ENCODE measurements at places on chromosomes 11 and 22.

DNA sequence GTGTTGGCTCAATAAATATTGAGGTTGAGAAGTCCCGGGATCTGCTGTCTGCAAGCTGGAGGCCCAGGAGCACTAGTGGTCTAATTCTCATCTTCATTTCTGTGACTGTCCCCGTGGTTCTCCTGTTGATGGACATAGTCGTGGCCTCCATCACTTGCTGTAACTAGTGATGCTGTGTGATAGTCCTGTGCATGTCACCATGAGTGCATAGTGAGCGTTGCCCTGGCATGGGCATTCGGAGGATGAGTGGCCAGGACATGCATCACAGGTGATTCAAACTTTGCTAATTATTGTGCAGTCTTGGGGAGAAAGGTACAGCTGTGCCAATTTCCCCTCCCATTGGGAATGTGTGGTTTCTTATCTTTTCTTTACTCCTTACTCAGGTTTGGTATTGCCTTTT is 902.2 kb downstream of the BRD1 start:
- no peak for DNase-seq

- no peak for DNase-seq
Measured at GRCh38 chr11:132445859-132446291, 1075.5 kb downstream of the NTM start.

DNA sequence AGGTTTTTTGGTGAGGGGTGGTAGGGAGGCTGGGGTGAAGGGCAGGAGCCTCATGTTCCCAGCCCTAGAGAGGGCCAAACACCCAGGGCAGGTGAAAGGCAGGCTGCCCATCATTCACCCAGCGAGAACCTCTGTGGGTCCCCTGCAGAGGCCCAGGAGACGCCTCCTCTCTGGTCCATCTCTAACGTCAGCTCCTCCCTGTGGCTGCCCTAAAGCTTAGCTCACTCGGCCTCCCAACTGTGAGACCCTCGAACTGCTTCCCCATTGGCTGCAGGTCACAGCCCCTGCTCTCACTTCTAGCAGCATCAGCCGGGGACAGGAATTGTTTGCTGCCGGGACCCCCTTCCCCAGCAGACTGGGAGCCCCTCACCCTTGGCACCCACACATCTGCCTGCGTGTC is 615 bp upstream of the NFAM1 start:
- DNase-seq, result no peak

- no peak for DNase-seq
Measured at GRCh38 chr22:48785792-48786678, 1041.6 kb downstream of the BRD1 start.

GRCh38 chr11:113262594-113262993 is 51.8 kb upstream of the TTC12 start:
- no peak for DNase-seq

DNA sequence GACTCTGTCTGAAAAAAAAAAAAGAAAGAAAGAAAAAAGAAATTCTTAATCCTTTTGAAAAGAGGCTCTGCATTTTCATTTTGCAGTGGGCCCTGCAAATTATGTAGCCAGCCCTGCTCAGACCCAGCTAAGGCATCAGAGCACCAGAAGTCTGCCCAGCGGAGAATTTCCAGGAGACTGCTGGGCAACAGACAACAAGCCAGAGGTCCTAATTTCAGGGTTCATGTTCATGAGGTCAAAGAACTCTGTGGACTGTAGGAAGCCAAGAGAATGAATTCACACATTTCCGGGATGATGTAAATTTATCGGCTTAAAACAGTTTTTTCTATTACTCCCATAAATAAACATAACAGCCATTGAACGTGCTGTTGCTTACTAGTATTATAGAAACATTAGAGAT is 14.8 kb upstream of the RTCB start:
- no peak for DNase-seq

GRCh38 chr22:43845981-43846380 is 16.3 kb downstream of the SULT4A1 start:
- DNase-seq, result no peak

DNA sequence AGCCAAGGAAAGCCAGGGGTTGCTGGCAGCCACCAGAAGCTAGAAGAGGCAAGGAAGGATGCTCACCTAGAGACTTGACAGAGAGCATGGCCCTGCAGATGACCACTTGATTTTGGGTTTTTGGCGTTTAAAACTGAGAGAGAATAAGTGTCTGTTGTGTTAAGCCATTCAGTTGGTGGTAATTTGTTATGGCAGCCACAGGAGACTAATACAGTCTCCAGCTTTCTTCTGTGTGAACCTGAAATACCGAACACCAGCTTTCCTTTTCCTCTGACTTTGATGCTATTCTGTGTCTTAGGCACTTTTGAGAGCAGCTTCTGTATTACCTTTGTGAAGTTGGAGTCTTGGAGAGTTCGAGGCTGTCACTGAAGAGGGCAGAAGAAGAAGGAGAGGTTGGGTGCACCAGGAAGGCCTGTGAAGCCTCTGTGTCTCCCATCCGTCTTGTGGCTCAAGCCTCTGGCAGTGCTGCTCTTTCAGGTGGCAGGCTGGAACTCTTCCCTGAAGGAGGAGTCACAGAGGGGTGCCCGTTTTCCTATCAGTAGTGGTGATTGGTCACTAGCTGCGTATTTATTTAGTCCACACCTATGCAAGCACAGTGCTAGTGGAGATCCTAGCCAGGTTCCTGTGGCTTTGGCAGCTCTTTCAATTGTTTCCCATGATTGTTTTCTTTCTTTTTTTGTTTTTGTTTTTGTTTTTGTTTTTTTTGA is 2.5 kb downstream of the TBC1D22A start:
- no peak for DNase-seq

GRCh38 chr22:48316257-48317250 is 1511.1 kb downstream of the BRD1 start:
- no peak for DNase-seq

GRCh38 chr11:123065621-123066020 is 3.7 kb upstream of the HSPA8 start:
- no peak for DNase-seq

- no peak for DNase-seq
Measured at GRCh38 chr11:102783720-102784119, 3.3 kb upstream of the MMP10 start.

- no peak for DNase-seq
Measured at GRCh38 chr11:132579136-132579535, 953.2 kb downstream of the OPCML start.

GRCh38 chr11:133049244-133050019 is 482.9 kb downstream of the OPCML start:
- no peak for DNase-seq

DNA sequence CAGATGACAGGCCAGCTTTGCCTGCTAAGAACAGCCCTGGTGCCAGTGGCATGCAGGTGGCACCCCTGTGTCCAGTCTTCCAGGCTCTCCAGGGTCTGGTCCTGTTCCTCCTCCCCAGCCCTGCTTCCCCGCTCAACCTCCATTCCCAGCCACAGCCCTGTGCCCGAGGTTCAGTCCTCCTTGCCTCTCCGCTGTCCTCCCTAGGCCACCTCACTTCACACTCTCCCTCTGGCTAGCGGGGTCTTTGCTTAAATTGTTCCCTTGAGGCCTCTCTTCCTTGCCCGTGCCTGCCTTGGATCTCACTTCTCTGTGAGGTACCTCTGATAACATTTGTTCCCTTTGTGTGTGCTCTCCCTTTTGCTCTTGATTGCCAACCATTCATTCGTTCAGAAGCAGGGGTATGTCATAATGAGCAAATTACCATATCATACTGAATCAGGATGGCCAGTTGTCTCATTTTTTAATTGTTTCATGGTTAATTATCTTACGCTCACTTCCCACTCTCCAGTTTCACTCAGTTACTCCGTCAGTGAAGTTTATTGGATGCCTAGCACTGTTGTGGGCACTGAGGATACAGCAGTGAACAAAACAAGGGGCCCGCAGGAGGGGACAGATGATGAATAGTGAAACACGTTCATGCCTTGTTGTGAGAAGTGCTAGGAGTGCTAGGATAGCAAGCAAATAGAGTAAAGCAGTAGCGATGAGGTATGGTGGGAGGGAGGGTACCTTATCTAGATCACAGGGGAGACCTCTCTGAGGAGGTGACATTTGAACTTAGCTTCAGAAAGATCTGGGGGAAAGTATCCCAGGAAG is 7.4 kb downstream of the BMAL1 start:
- no peak for DNase-seq

- DNase-seq, result no peak
Measured at GRCh38 chr22:44179989-44180705, 578 bp upstream of the PARVG start.

DNA sequence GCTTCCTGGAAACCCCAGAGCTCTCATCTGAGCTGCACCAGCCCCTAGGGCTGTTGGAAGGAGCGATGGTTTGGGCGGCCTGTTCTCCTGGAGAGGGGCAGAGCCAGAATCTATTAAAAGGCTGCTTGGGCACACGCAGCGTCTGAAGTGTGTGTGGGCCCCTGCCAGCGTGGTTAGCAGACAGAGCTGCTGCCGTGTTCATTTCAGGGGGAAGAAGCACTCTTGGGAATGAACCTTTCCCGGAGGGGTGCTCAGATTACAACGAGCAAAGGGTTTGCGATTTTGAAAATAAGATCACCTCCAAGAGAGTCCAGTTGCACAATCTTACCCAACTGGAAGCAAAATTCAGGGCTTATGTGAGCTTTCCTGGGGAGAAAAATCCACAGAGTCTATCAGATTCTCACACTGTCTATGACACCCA is 12.9 kb downstream of the ANO1 start:
- DNase-seq, result no peak

DNA sequence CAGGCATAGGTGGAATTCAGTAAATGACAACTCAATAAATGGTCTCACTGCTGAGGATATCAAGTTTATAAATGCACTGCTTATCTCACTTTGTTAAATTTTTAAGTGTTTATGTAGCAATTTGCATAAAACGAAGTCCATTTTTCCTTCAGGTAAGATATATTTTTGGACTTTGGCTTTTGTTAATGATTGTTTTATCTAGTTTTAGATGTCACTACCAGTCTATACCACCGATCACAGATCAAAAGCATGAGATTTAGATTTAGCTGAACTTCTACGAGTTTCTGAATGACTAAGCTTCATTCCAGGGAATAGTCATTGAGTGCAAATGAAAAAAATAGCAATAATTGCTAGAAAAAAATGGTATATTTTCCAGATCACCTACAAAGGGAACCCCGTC is 12.8 kb upstream of the SLC5A12 start:
- DNase-seq, result no peak

DNA sequence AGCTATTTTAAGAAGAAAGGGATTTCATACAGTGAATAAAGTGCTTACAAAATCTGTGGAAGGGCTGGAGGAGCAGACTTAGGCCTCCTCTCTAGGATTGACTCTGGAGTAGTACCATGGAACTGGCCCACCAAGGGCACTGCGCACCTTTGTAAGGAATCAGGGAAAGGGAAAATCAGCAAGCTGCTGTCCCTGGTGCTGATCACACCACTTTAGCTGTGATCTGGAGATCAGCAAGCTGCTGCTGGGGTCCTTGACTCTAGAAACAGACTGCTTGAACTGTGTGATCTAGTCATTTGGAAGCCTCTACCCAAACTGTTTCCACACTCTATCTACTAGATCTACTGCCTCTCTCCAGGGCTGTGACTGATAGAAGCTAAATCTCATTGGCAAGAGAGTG is 18.4 kb upstream of the TECTA start:
- DNase-seq, result peak; percentile 73

DNA sequence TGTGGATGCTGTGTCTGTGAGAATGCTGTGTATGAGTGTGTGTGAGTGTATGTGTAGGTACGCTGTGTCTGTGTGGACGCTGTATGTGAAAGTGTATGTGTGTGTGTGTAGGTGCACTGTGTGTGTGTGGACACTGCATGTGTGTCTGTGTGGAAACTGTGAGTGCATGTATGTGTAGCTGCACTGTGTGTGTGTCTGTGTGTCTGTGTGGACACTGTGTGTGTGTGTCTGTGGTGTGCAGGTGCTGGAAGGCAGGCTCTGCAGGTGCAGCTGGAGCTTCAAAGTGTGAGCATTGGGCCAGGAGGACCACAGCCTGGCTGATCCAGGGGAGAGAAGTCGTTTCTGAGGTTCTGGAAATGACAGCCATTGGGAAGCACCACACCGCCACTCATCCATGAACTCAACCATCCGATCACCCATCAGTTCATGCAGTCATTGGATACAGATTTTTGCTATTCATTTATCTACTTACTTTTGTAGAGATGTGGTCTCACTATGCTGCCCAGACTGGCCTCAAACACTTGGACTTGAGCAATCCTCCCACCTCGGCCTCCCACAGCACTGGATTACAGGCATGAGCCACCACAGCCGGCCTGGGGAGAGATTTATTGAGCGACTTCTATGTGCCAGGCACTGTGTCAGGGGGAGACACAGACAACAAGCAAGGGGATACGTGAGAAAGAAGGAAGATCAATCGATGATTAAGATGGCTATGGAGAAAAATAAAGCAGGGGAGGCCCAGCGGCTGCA is 9.6 kb downstream of the TRPM5 start:
- DNase-seq, result no peak

GRCh38 chr11:106082096-106082495 is 4.6 kb downstream of the AASDHPPT start:
- no peak for DNase-seq

GRCh38 chr11:110490886-110491285 is 61.1 kb downstream of the FDX1 start:
- DNase-seq, result no peak

GRCh38 chr11:11229647-11230046 is 123.4 kb downstream of the CSNK2A3 start:
- no peak for DNase-seq

DNA sequence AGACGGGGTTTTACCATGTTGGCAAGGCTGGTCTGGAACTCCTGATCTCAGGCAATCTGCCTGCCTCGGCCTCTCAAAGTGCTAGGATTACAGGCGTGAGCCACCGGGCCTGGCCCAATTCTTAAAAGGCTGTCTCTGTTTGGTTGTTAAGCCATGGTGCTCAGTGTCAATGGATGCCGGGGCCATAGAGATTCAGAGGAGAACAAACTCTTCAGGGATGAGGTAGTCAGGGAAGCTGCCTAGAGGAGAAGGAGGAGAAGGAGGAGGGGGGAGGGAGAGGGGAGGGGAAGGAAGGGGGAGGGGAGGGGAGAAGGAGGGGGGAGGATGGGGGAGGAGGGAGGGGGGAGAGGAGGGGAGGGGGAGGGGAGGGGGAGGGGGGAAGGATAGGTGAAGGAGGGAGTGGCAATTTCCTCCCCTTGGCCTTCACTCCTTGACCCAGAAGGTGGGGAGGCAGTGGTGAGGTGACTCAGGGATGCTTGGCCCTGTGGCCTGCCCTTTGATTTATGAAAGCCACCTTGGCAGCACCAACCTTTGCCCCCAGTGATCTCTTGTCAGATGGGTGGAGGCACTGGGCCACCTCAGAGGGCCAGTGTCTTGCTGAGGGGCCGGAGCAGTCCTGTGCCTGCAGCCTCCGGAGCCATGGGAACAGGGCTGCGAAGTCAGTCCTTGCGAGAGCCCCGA is at the start of gene C11orf86:
C11orf86 (plus strand) TSS at position 581 of the 681 bp plus-strand sequence; CDS start at position 640, 59 bp downstream.
- DNase-seq, result no peak

DNA sequence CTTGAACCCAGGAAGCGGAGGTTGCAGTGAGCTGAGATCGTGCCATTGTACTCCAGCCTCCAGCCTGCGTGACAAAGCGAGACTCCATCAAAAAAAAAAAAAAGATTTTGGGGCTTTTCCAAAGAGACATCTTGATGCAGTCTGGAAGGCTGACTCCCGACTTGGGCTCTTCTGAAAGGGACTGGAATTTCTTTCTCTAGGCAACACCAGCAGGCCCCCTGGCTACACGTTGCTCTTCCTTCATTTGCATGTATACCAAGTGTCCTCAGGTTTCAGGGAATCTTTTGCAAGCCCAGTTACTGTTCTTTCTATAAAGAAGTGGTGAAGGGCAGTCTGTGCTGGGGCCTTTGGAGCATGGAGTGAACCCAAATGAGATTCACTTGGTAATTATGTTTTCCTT is 211.0 kb downstream of the GRIK4 start:
- peak; percentile 24 for DNase-seq

- DNase-seq, result no peak
Measured at GRCh38 chr11:73983741-73984538, 1.3 kb upstream of the UCP2 start.

Measured in WTC11 (cell line).